T-cell (primary cell): ENCODE measurements at places on chromosomes 13 and 19.
A peak's percentile ranks its signal among the peaks of the same experiment; 100 is the strongest.

DNA sequence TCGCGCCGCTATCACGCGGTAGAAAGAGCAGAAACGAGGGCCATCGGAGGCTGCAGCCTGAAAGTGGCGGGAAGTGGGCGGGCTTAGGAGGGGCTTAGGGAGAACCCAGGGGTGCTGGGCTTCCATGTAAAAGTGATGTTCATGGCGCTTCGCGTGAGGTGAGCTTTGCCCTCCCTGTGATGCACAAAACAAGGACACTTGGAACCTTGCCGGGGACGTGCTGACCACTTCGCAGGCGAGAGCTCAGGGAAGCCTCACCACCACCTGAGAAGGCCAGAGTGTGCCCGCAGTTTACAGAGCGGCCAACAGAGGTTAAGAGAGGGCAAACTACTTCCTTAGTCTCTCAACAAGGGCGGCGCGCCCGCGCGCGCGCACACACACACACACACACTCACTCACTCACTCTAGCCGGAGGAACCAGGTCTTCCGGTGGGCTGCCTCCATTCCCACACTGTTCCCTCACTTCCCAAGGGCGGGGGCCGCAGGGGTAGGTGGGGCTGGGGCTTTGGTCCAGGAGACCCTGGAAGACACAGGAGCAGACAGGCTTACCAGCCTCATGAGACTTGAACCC lies 651 bp downstream of the GAPDHS start:
- no peaks in the 10 kb centered on the region for H3K36me3 ChIP-seq
- H3K27me3 ChIP-seq = no peaks in the 10 kb centered on the region
- no peak overlapping the region for H3K27ac ChIP-seq
- DNase-seq = peak; percentile 39

DNA sequence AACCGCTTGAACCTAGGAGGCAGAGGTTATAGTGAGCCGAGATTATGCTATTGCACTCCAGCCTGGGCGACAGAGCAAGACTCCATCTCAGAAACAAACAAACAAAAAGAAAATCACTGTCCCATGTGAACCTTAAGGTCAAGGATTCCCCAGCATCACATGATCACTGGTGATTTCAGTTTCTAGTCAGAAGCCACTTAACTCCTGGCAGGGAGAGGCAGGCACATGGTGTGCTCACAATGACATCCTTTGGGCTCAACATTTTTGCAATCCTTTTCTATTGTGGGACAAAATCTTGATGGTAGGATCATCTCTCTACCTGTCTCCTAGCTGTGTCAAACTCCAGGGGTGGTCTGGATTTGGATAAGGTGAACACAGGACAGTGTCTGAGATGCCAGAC lies 12.1 kb downstream of the AKAP8 start:
- H3K4me1 ChIP-seq = peaks cover 3% of the 10 kb centered on the region
- H3K4me3 ChIP-seq = no peak overlapping the region
- H3K27ac ChIP-seq = no peak overlapping the region
- H3K27me3 ChIP-seq = no peaks in the 10 kb centered on the region

DNA sequence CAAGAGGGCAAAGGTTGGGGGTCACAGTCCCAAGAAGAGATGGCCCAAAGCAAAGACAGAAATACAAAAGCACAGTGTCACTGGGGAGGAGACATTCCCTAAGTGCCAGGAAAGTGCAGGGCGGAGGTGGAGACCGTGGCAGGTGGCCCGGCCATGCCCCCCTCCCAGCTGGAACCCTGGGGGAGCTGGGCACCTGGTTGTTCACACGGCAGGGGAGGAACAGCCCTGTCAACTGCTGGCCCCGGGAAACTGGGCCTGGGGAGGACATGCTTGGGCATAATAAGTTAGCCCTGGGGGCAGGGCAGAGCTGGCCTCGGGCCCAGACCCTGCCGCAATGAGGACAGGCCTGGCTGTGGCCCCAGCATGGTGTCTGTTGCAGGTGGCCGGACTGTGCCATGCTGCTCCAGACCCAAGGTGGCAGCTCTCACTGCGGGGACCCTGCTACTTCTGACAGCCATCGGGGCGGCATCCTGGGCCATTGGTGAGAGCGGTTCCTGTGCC lies 7.4 kb downstream of the HPN start:
- no peaks in the 10 kb centered on the region for H3K27me3 ChIP-seq
- no peaks in the 10 kb centered on the region for H3K36me3 ChIP-seq
- no peak overlapping the region for H3K27ac ChIP-seq
- DNase-seq = no peak
- no peak overlapping the region for H3K4me3 ChIP-seq

DNA sequence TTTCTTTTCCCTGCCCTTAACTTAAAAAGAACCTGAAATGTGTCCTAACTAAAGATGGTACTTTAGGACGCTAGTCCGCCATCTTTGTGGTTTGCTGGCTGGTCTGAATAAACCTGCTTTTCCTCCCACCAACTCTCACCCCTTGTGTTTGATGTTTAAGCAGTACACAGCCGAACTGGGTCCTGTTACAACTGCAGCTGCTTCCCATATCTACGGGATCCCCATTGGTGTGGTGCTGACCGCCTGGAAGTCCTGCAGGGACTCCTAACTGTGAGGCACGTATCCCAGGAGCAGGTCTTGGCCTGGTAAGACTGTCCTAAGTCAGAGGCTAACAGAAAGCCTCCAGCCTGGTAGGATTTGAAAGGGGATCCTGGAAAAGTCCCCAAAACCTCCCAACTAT lies 40.9 kb upstream of the VSTM2B start:
- no peaks in the 10 kb centered on the region for H3K36me3 ChIP-seq
- no peak overlapping the region for H3K27ac ChIP-seq
- no peak overlapping the region for H3K4me3 ChIP-seq

DNA sequence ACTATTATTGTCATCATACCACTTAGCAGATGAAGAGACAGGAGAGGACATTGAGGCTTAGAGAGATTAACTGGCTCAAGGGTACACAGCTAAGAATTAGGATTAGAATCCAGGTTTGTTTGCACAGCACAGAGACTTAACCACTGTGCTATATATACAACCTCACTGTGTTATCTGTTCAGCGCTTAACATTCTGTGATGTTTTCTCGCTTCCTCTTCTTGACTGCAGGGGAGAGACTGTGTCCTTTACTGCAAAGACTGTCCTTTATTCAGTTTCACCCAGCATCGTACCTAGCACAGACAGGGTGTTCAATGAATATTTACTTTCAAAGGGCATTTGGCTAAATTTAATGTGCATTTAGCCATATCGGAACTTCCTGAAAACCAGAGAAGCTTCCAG lies 54.9 kb upstream of the PCDH8 start:
- H3K4me1 ChIP-seq = no peaks in the 10 kb centered on the region
- no peak overlapping the region for H3K27ac ChIP-seq
- peaks cover 8% of the 10 kb centered on the region for H3K27me3 ChIP-seq
- H3K4me3 ChIP-seq = no peak overlapping the region
- no peak for DNase-seq

DNA sequence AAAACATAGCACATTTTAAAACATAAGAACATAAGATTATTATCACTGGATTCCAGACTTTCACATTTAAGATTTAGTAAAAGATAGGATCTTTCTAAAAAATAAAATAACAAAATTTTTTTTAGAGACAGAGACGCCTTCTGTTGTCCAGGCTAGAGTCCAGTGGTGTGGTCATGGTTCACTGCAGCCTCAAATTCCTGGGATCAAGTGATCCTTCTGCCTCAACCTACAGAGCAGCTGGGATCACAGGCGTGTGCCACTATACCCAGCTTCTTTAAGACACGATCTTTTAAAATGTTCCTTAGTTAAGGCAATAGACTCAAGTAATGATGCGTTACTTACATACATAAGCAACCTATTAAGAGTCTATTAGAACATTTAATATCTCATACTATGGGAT lies 32.7 kb downstream of the ALG5 start:
- DNase-seq = no peak
- no peak overlapping the region for H3K4me3 ChIP-seq
- H3K27me3 ChIP-seq = no peaks in the 10 kb centered on the region

GRCh38 chr13:45105895-45106294 lies 14.4 kb upstream of the GTF2F2 start:
- H3K4me3 ChIP-seq = no peak overlapping the region
- no peak for DNase-seq
- H3K27me3 ChIP-seq = no peaks in the 10 kb centered on the region
- no peaks in the 10 kb centered on the region for H3K4me1 ChIP-seq
- H3K27ac ChIP-seq = no peak overlapping the region

DNA sequence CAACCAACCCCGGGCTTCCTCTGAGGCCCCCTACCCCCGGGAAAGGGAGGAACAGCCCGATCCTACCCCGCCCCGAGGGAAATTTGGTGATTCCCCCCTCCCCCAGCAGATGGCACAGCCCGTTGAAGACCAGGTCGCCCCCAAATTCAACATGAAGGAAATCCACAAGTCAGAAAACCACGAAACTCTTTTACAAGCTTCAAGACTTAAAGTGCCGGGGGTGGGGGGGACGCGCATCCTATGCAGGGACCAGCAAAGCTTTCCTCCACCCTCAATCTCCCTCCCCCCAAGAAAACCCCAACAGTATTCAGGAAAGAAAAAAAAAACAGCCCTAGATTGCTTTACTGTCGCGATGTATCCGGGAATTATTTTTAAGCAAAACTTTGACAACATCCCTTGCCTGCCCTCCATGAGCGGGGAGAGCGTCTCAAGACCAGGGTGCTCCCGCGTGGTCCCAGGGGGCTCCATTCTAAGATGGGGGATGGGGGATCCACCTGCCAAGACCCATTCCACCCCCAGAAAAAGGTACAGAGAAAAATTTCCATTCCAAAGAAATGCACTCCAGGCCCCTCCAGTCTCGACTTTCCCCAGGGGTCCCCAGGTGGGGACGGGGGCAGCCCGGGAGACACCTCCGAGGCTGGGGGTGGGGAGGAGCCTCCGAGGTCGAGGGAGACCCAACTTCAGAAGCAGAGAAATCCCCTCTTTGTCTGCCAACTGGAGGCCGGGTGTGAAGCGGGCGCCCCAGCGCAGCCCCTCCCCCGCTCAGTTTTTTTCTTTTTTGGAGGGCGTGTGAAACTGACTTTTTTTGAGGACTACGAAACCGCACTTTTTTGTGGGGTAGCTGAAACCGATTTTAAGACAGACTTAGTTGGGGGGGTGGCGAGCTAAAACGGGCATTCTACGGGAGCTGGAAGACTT lies 1.5 kb downstream of the TCF3 start:
- DNase-seq = peak; percentile 64
- H3K27me3 ChIP-seq = peaks cover 10% of the 10 kb centered on the region
- H3K4me3 ChIP-seq = peak overlapping the region; percentile 91
- H3K4me1 ChIP-seq = peaks cover 36% of the 10 kb centered on the region

- no peak for DNase-seq
- H3K36me3 ChIP-seq = no peaks in the 10 kb centered on the region
- no peak overlapping the region for H3K27ac ChIP-seq
- H3K4me1 ChIP-seq = no peaks in the 10 kb centered on the region
- H3K4me3 ChIP-seq = no peak overlapping the region
These were observed 449.8 kb downstream of the DACH1 start for GRCh38 chr13:71417205-71417604.

DNA sequence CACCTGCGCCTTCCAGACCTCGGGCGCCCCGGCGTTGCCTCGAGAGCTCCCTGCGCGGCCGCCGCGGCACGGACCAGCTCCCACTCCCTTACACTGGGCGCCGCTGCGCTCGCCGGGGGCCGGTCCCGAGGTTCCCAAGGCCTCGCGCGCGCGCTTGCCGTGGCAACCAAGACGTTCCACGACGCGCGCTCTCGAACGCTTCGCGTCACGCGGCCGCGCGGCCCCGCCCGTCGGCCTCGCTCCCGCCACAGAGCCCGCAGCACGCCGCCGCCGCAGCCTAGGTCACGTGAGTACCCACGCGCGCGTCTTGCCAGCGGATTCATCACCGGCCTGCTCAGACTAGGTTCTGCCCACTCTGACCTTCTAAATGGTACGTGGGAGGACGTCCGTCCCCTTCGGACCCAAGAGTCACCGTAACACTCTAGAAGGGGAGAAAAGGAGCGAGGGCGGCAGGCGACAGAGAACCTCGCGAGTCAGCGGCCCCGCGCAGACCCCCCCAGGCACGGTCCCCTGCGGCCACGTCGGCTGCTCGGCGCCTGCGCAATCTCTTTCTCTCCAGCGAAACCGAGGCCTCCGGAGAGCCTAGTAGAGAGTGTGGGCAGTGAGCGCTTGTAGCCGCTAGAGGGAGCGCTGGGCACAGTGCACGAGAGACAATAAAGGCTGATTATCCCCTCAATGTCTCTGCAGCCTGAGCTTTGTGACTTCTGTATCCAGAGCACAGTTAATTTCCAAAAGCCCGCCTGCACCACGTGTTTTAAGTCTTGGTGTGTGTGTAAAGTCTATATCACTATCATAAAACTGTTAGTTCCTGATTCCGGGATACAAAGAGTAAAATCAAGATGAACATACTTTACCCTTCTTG lies at the start of gene SPART:
SPART (minus strand) TSS at position 173 of the 862 bp plus-strand sequence. CDS start 10,564 bp downstream, outside the sequence.
- H3K27me3 ChIP-seq = peaks cover 11% of the 10 kb centered on the region
- no peaks in the 10 kb centered on the region for H3K36me3 ChIP-seq
- H3K4me1 ChIP-seq = peaks cover 11% of the 10 kb centered on the region
- H3K27ac ChIP-seq = peak within 1 kb of the TSS; percentile 96
- H3K4me3 ChIP-seq = peak within 1 kb of the TSS; percentile 92

- H3K4me3 ChIP-seq = no peak overlapping the region
- no peaks in the 10 kb centered on the region for H3K27me3 ChIP-seq
- H3K4me1 ChIP-seq = no peaks in the 10 kb centered on the region
- H3K27ac ChIP-seq = no peak overlapping the region
- no peak for DNase-seq
These were observed 136.3 kb upstream of the SERP2 start for GRCh38 chr13:44237276-44237767.

GRCh38 chr19:37227996-37228395 lies 10.0 kb downstream of the ZNF383 start:
- peaks cover 60% of the 10 kb centered on the region for H3K36me3 ChIP-seq
- no peak for DNase-seq
- no peak overlapping the region for H3K27ac ChIP-seq
- H3K27me3 ChIP-seq = no peaks in the 10 kb centered on the region
- H3K4me1 ChIP-seq = no peaks in the 10 kb centered on the region

DNA sequence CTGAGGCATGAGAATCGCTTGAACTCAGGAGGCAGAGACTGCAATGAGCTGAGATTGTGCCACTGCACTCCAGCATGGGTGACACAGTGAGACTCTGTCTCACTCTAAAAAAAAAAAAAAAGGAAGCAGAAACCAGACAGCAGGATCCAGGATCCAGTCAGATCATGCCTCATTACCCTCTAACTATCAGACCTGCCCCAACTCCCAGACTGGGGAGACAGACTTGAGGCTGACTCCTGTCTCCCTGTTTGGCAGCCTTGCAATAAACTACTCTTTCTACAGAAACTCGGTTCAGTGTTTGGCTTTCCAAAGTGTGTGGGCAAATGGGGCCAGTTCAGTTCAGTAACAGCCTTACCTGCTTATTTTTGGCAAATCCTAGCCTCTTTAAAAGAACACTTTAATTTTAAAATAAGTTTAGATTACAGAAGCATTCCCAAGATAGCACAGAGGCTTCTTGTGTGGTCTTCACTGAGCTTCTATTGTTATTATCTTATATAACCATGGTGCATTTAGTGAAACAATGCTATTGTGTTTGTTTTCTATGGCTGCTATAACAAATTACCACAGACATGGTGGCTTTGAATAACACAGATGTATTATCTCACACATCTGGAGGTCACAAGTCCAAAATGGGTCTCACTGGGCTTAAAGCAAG lies 18.5 kb downstream of the RASL11A start:
- H3K4me3 ChIP-seq = no peak overlapping the region
- H3K27ac ChIP-seq = no peak overlapping the region
- peaks cover 2% of the 10 kb centered on the region for H3K27me3 ChIP-seq
- no peak for DNase-seq
- H3K36me3 ChIP-seq = no peaks in the 10 kb centered on the region
- peaks cover 17% of the 10 kb centered on the region for H3K4me1 ChIP-seq
